Nucleus accumbens (tissue), 56 donors: ENCODE measurements at places on chromosomes 5 and 9.

DNA sequence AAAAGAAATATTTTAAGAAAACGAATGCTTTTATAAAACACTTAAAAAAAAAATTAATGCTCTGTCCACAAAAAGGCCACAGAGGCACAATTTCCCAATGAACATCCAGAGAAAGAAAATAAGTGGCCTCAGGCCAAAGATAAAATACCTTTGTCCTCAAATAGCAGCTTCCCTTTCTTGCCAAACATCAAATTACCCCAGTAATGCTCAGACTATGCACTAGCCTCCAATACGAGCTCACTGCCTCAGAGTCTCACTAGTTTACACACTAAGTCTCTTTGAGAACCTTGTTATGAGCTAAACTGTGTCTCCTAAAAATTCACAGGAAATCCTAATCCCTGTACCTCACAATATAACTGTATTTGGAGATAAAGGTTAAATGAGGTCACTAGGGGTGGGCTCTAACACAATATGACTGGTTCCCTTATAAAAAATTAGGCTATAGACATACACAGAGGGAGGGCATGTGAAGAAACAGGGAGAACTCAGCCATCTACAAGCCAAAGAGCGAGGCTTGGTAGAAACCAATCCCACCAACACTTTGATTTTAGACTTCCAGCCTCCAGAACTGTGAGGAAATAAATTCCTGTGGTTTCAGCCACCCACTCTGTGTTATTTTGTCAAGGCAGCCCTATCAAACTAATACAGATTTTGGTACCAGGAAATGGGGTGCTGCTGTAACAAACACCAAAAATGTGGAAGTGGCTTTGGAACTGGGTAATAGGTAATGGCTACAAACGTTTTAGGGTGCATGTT lies 4.4 kb downstream of the MPDZ start:
- no peak for DNase-seq

DNA sequence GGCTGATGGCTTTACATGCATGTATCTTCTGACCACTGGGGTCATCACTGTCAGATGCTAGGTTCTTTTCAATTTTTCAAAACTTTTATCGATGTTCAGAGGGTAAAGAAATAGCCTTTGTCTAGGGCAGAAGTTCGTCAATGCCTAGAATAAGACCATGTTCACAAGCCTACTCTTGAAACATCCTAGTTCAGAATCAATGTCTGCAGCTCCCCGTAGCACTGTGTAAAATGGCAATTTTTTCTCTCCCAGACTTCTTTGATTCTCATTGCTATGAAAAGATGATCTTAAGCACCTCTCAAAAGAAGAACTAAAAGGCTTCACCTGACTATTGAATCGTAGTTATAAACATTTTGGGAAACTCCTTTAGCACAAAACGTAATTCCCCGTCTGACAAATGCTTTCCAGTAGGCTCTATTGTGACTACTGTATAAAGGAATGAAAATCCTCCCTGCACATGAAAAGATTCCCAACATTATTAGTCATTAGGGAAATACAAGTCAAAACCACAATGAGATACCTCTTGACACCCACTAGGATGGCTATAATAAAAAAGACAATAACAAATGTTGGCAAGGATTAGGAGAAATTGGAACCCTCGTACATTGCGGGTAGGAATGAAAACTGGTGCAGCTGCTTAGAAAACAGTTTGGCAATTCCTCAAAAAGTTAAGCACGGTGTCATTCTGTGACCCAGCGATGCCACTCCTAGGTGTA lies 263.5 kb downstream of the ARHGAP26 start:
- DNase-seq: no peak

DNA sequence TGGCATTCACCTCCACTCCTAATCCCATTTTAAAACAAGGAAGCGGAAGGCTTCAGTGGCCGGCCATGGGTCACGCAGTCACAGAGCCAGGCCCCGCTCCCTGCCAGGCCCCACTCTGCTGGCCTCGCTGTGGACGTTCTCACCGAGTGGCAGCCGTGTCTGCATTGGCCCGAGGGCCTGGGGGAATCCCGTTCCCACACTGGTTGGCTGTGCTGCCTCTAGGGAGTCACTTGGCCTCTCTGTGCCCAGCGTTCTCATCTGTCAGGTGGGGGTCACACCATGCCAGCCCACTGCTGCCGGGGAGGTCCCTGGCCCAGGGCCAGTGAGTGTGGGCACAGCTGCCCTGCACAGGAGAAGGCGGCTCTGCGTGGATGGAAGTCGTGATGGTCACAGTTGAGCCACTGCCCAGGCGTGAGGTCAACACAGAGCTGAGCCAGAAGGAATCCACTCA lies 13.4 kb upstream of the SLC9A3 start:
- DNase-seq: no peak

GRCh38 chr5:22572941-22573340 lies 280.2 kb downstream of the CDH12 start:
- DNase-seq: no peak

GRCh38 chr5:93800988-93801811 lies 59.8 kb upstream of the POU5F2 start:
- no peak for DNase-seq

GRCh38 chr9:4143936-4144717 lies 155.7 kb downstream of the GLIS3 start:
- DNase-seq: no peak

DNA sequence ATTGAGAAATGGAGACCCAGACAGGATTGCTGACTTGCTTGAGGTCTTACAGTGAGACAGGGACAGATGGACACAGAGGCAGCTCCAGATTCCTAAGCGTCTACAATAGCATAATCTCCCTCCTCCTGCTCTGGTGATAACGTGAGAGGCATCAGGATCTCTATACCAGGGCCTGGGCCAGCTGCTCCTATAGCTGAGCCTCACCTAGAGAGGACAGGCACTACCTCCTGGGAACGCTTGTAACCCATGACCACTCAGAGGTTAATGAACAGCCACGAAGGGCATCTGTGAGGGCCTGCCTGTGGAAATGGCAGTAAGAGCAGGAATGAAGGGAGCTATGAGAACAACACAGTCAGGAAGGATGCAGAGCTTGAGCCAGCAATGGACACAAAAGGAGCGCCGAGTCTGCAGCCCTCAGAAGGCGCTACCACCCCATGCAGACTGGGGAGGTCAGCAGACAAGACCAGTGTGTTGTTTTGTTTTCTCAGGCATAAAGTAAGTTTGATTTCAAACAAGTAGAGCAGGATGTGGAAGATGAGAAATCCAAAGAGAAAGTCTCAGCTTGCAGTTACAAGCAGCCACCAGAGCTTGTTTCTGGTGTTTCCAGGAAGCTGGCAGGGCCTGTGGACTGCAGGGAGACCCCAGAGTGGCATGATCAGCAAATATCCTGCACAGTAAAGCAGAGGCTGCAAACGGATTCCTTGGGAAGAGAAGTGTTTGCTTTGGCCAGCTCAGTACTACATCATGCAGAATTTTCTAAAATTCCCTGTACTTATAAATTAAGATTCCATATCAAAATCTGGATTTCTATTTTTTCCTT lies 17.4 kb downstream of the ANKS6 start:
- DNase-seq: no peak

DNA sequence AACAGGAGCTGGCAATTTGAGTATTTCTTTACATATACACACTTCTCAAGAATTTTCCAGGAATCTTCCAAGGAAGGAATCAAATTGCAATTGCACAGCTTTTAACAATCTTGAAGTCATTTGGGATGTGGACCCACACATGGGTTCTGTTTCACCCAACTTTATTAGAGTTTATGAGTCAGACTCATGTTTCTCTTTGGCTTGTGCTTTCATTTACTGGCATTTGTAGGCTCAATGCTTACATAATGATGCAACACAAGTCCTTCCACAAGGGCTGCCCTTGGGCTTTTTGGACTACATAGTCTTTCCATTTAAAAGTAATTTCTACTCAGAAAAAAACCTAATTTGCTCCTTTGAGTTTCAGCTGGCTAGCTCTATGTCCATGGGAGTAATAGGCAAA lies 4.6 kb upstream of the CDC37L1 start:
- no peak for DNase-seq

DNA sequence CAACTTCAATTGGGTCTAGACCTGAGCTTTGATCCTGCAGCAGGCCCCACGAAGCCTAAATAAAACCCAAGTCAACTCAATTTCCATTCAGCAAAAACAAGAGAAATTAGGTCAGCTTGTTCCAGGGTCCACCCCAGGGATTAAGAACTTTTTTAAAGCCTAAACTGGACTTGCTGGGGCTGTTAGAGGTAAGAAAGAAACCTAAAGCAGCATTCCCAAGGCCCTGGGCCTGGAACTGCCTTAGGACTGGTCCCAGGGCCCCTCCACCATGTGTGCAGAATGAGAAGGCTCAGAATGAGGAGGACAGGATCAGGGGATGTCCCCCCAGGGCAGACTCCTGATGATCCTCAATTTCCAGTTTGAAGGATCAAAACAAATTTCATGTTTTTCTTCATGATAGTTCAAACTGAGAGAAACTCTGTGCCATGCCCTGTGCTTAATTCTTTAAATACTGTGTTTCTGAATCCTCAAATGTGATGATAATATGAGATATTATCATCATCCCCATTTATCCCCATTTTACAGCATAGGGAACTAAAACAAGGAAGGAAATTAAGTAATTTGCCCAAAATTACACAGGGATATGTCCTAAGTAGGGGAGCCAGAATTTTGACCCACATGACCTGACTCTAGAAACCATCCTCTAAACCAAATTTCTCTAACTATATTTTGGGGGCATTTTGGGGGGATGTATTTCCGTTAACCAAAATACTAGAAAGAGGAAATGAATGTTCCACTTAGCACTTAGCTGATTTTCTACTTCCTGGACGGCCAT lies 64.5 kb downstream of the DENND1A start:
- no peak for DNase-seq

- no peak for DNase-seq
These were observed 35.9 kb downstream of the SVEP1 start for GRCh38 chr9:110543631-110544051.

DNA sequence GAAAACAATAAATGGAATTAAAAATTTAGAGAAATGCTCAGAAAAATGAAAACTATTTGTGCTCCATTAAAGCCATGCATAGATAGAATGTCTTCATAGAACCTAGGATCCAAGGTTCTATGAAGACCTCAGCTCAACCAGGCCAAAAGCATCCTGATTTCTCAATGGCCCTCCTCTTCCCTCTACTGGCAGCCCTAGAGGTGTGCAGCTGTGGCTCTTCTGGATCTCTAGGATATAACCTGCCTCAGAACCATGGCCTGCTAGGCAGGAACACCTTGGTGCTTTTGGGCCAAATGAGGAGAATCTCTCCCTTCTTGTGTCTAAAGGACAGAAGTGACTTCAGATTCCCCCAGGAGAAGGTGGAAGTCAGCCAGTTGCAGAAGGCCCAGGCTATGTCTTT lies 15.1 kb downstream of the IFNA1 start:
- no peak for DNase-seq

GRCh38 chr5:66351813-66352212 lies 207.7 kb downstream of the SREK1 start:
- no peak for DNase-seq

- DNase-seq: no peak
These were observed 59.8 kb downstream of the ARSB start for GRCh38 chr5:78925129-78925876.

GRCh38 chr5:178385496-178385890 lies 152.9 kb upstream of the PHYKPL start:
- no peak for DNase-seq

DNA sequence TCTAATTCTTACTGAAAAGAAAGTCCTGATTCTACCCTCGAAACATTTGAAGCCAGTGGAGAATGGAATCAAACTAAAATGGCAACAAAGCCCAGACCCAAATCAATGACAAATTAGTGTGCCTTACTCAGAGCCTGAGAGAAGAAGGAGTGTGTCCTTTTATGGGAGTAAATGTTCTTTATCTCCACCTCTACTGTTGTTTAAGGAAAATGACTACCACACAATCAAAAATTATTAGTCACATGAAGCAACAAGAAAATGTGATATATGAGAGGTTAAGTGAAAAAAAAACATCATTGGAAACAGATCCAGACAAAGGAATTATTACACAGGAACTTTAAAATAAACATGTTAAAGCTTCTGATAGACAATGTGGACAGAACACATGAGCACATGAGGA lies 49.7 kb upstream of the FOXB2 start:
- DNase-seq: no peak

GRCh38 chr5:127723571-127723970 lies 20.4 kb downstream of the CCDC192 start:
- no peak for DNase-seq

- no peak for DNase-seq
These were observed 83.2 kb downstream of the AK8 start for GRCh38 chr9:132794730-132795380.

DNA sequence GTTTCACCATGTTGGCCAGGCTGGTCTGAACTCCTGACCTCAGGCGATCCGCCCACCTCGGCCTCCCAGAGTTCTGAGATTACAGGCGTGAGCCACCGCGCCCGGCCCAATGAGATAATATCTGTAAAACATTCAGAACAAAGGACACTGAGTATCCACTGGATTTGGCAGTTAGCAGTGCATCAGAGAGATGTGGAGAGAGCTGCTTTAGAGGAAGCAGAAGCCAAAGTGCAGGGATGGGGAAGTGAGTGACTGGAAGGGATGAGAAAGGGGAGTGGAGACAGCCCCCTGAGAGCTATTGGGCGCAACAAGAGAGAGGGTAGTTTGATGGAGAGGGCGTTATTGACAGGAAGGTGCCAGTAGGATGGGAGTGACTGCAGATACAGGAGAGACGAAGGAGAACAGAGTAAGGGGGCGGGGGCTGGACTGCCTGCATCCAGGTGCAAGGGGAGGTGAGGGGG lies 157.5 kb upstream of the SHB start:
- DNase-seq: no peak

GRCh38 chr9:83656952-83657351 lies 34.0 kb downstream of the IDNK start:
- DNase-seq: no peak

GRCh38 chr5:134314443-134314842 lies 52.5 kb downstream of the CDKL3 start:
- DNase-seq: no peak

GRCh38 chr5:134509308-134510040 lies 16.0 kb upstream of the JADE2 start:
- no peak for DNase-seq

DNA sequence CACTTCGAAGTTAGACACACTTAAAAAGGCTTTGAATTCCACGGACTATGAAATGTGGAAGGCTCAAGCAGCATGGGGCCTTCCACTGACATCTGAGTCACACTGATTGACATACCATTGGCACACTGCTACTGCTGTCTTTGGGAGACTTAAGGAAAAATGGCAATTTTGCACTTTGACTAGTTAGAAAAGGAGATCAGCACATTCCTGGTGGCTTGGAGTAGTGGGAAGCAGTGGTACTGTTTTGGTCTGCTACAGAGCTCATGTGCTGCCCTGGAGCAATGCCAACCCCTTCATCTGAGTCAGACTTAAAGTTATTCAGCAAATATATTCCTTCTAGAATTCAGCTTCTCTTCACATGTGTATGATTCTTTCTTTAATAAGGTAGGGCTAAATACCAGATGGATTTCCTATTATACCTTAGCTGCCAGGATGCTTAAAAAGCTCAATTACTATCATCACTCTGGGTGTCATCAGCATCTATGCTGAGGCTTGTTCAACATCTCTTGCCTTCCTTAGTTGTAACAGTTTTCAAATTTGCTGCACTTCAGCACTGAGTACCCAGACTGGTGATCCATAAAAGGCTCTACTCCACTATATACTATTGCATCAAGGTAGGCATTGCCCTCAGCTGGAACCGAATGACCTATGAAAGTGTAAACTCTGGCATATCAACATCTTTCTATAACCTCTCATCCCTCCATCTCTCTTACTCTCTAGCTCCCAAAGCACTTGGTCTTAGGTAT lies 42.3 kb upstream of the MOCS2 start:
- DNase-seq: no peak

- DNase-seq: no peak
These were observed 354.8 kb downstream of the TMEM232 start for GRCh38 chr5:110371725-110372041.
